Renal cortical epithelial cell (primary cell): ENCODE measurements at places on chromosomes 11 and 22. TPM values are rescaled to one million over a fixed set of nuclear protein-coding genes. Genes with fewer than 3 reads are reported as not detected.

DNA sequence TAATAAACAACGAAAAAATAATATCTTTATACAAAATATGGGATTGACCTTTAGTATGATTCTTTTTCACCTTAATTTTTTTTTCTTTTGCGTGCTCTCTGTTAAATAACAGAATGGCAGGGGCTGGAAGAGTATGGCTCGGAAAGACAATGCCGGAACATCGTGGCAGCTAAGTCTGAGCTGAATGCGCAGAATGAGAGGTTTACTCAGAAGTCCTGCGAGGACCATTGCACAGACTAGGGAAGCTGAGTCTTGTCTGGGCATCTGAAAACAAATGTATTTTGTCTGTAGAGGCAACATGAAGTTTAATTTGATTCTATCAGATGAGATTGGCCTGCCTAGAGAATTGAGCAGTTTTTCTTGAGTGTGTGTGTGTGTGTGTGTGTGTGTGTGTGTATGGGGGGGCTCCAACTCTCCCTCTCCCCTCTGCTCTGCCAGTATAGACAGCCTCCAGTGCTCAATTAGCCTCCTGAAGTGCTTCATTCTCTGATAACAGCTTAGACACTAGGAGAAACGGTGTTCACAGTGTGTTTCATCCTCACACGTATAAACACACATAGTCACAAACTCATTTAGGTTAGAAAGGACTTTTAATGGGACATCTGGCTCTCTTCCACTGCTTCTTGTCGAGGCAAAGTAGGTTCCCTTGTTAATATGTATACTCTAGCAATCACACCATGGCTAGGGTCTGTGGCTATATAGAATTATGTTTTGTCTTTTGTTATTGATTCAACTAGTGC lies 244.3 kb upstream of the SORL1-AS1 start:
- no peak for DNase-seq

IGSF9B gene
- total RNA-seq, result 2.0 TPM in 1 of 2 replicates, not detected in the other

OR4B1 gene
- not detected in 2 replicates for total RNA-seq

GRCh38 chr11:46159680-46160079 lies 38.4 kb upstream of the PHF21A start:
- DNase-seq, result peak; percentile 26

RIMBP3C gene
- under 0.01 and 0.17 TPM in 2 replicates for total RNA-seq

AMPD3 gene
- total RNA-seq, result 6.7 and 6.8 TPM in 2 replicates

APOL5 gene
- total RNA-seq, result not detected in 2 replicates

GRCh38 chr11:73393479-73394415 lies 17.5 kb downstream of the RELT start:
- peak; percentile 63 for DNase-seq

DMC1 gene
- 2.0 and 3.6 TPM in 2 replicates for total RNA-seq

GRCh38 chr22:19974268-19974861 lies 32.7 kb upstream of the TXNRD2 start:
- peak; percentile 21 for DNase-seq

TMEM25 gene
- 35.9 and 72.0 TPM in 2 replicates for total RNA-seq

- peak; percentile 72 for DNase-seq
Measured at GRCh38 chr11:106398502-106399075, 321.1 kb downstream of the AASDHPPT start.

- DNase-seq, result no peak
Measured at GRCh38 chr11:66150140-66150539, 80.1 kb downstream of the PACS1 start.

DNA sequence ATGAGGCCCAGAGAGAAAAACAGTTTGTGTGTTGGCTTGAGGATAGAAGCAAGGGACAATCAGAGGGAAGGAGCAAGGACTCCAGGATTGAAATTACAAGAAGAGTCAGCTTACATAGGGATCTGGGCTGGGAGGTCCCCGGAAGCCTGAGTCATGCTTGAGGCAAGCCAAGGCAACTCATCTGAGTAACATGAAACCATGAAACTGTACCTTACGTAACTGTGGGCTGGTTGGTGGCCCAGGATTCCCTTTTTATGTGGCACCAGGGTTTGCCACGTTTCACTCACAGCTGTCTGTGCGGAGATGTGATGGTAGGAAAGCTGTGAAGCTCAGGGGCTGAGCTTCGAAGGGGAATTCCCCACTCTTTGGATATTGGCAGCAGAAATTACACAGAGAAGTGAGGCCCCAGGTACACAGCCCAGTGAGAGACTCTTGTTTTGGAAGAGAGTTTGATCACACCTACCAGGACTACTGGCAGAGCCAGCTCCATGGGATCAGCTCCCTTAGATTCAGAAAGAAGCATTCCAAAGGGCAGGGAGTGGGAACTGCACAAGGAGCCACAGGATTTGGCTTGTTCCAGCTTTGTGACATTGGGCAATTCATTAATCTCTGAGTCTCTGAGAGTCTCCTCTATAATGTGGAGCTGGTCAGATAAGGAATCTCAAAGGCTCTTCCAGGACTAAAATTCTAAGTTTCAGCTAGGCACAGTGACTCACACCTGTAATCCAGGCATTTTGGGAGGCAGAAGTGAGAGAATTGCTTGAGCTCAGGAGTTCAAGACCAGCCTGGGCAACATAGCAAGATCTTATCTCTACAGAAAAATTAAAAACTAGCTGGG lies 7.8 kb downstream of the SLC5A1 start:
- peak; percentile 90 for DNase-seq

- DNase-seq, result no peak
Measured at GRCh38 chr11:31814176-31814868, 3.2 kb upstream of the PAX6 start.

SNX32 gene
- total RNA-seq, result 0.40 TPM in 1 of 2 replicates, not detected in the other

DNA sequence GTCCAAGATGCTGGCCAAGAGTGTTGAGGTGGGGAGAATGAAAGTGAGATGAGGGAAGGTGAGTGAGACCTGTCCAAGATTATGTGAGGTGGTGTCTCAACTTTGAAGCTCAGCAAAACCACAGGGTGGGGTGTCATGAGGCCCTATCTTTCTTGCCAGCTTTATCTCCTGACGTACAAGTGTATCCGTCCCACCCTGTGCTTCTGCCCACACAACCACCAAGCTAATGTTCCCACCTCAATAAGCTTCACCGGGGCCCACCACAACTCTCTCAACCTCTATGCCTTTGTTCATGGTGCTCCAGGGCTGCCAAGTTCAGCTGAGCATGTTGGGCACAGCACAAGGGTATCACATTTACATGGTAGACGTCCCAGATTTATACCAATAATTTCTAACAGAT lies 7.1 kb upstream of the TPST2 start:
- no peak for DNase-seq
